ENCODE measurements at places on chromosomes 12 and 14.

DNA sequence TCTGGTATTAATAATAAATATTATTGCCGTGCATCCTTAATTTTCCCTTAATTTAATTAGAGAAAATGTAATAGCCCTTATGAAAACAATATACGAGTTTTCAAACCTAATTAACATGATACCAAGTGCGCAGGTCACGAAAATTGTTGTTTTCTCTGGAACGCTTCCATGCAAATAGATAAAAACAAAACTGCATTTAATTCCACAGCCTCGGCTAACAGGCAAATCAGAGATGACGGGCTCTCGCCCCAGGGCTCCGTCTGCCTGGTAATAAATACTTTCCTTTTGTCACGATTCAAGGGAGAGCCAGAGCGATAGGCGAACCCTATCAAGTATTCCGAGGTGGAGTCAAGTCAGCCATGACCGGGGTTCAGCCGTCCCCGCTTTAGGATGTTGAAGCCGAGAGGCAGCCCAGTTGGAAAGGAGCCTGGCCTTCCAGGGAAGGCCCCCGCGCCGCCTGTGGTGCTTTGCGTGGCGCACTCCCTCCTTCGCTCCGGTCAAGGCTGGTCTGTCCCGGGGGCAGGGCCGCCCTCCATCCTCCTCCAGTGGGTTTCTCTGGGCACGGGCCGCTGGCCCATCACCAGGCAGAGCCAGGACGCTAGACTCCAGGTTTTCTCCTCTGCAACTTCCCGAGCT is 137.8 kb upstream of the GSC start:
- DNase-seq: no peak

- no peak for DNase-seq
These were observed 12.9 kb downstream of the ITGB7 start for GRCh38 chr12:53193985-53194716.

DNA sequence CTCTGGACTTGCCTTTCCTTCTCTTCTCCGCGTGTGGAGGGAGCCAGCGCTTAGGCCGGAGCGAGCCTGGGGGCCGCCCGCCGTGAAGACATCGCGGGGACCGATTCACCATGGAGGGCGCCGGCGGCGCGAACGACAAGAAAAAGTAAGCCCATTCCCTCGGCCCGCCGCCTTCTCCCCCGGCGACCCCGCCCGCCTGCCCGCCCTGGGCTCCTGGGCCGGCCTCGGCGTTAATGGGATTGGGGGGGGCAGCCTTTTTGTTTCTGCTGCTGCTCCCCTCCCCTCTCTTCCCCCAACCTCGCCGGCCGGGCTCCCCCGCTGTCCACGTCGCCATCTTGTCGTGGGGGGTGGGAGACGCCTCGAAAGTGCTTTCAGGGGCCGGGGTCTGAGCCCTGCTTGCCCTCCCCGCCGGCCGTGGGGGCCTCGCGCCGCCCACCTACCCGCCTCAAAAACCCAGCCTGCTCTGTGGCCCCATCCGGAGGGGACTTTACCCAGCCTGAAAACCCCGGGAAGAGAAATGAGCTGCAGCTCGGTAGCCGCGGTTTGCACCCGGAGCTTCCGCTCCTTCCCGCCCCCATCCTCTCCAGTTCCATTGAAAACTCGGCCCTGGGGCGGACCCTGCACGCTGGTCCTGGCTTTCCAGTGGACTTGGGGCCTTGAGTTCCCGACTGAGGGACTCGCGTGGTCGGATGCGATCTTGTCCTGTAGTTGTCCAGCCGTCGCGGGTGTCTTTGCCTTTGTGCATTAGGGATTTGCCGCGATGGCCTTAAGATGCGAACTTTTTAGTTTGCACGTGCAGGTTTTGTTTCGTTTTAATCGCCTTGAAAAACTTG is 598 bp downstream of the HIF1A start:
- DNase-seq: peak; percentile 11

GRCh38 chr12:24875014-24875413 is 73.9 kb downstream of the BCAT1 start:
- DNase-seq: no peak

DNA sequence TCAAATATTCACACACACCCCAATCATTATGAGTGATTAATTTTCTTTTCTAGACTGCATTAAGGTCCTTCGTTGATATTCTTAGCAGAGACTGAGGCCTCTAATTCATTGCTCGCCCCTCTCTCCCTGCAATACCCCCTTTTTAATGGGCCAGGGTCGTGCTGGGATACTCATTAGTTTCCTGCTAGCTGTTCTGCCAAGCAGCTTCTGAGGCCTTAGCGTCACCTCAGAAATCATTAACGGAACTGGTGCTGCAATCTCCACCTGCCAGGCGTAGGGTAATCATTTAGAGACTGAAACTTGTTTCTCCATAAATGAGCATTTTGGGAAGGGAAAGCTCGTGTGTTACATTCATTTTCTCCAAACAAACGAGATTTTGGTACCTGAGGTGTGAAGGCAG is 1054.7 kb downstream of the GALC start:
- no peak for DNase-seq

DNA sequence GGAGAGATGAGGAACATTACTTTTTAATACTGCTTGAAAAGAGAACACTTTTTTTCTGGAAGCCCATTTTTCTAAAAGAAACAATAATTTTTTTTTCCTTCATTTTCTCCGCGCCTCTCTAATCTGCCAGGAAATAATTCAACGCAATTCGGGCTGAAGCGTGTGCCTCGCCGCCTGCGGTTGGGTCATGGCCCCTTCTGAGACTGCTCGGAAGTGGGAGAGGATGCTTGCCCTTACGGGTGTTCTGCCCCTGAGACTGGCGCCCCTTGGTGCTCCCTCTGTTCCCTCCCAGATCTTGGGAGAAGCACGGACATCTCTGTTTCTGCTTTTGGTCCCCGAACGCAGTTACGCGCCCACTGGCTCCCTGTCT is 332 bp upstream of the TBC1D30 start:
- no peak for DNase-seq

DNA sequence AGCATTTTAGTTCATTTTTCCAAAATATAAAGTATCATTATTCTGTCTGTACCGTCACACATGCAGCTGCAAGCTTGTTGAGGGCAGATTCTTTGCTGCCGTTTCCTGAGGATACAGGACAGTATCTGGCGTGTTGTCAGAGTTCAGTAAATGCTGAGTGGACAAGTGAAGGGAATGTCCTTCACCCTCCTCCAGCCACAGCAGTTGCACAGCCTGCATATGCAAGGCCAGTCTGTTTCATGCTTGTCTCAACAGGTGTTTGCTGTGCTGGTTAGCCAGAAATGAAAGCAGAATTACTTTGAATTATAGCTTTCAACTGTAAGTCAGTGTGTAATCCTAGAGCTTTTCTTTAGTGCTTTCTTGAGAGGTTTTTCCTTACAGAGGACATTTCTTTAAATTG is 36.5 kb downstream of the TDP1 start:
- DNase-seq: no peak

- no peak for DNase-seq
These were observed 7.5 kb downstream of the LAG3 start for GRCh38 chr12:6779708-6780432.

GRCh38 chr12:23434154-23434553 is 515.3 kb downstream of the SOX5 start:
- no peak for DNase-seq

- no peak for DNase-seq
These were observed 25.0 kb downstream of the DAD1 start for GRCh38 chr14:22563987-22564386.

DNA sequence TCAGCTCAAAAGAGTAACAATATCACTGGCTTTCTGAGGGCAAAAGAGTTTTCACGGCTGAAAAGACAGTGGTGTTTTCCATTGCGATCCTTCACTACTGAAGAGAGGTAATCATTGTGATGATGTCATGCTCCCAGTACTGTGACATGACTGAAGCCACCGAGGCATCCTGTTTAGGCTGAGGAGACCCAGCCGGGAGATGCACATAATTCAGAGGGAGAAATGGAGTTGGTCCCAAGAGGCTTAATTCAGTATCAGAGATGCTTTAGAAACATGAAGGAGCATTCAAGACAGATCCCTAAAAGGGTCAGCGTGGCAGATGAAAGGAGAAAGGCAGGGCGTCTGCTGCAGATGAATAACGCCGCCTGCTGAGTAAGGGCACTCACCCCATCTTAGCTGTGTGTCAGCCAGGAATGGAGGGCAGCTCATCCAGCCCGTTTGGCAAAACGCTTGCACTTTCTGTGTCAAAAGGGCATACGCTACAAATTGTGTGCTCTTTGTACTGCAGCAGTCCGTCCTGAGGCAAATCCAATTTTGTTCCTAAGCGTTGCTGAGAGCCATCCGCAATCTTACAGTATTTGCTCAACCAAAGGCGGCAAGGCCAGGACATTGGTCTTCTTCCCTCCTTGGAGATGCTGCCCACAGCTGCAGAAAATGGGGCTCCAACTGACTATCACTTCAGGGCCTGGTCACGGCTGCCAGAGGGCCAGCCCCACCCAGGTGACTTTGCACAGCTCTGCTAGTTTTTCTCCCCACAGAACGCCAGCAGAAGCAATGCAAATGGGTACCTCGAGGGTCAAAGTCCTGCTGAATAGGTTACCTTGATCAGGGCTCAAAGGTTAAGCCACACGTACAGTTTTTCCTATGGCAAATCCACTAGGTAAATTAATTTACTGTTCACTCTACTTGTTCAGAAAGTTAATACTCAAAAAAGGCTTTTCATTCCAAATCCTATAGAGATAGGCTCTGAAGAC is 23.5 kb downstream of the CCDC92 start:
- no peak for DNase-seq

GRCh38 chr14:71166180-71166837 is 259.1 kb downstream of the PCNX1 start:
- no peak for DNase-seq

DNA sequence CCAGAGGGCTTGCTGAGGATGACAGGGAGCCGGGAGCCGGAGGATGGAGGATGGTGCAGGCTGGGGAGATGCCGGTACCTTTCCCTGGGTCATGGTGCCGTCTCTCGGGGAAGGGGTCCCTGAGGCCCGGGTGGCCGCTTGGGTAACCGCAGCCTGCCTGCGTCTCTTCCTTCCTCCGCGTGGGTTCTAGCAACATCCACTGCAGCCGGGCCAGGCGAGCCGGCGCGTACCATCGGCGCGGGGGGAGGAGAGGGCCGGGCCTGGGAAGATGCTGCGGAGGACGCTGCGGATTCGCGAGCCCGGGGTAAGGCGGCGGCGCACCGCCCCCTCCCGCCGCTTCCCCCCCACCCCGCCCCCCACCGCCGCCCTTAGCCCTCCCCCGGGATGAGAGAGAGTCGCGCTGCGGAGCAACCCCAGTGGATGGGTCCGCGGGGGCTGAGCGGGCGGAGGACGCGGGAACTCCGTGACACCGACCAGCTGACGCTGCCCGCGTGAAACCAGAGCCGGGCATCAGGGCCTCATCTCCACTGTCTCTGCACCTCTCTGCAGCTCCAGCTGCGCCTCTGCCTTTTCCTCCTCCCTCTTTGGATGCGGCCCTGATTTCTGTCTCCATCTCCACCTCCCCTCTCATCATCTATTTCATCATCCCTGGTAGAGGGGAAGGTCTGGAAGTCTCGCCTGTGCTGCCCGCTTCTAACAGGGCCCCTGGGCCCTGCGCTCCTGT is at the start of gene FAIM2:
Gene FAIM2 (minus strand): TSS at position 201 of the 724 bp plus-strand sequence. CDS start 108 bp downstream, at position 93.
- no peak for DNase-seq

DNA sequence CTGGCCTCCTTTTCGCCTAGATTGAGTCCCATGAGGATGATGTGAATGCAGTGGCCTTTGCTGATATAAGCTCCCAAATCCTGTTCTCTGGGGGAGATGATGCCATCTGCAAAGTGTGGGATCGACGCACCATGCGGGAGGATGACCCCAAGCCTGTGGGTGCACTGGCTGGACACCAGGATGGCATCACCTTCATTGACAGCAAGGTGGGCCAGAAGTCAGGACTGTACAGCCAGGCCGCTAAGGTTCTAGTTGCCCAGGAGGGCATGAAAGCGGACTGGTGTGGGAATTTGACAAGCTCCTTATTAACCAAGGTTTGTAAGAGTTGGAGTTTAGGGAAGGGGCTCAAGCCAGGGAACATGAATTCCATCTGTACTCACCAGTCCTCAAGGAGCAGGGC is 4.9 kb upstream of the NRL start:
- DNase-seq: no peak

DNA sequence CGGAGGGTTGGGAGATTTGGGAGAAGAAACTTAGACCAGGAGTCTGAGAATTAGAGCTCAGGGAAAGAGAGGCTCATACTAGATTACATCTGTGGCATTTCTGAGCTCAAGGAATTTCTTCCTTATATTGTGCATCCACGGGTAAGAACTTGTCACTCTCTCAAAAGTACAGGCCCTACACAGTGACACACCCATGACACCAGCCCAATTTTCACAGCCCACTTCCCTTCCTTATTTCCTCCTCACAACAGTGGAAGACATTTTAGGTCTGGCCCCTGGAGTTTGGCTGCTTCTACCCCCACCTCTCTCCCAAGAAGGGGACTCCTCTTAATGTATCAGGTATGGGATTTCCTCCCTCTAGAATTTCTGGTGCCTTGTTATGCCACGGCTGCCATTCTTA is 9.2 kb upstream of the ZNF385A start:
- DNase-seq: no peak

GRCh38 chr12:93798279-93799151 is 121.3 kb downstream of the CRADD start:
- DNase-seq: no peak

GRCh38 chr14:89805501-89805900 is 149.0 kb downstream of the EFCAB11 start:
- DNase-seq: no peak

DNA sequence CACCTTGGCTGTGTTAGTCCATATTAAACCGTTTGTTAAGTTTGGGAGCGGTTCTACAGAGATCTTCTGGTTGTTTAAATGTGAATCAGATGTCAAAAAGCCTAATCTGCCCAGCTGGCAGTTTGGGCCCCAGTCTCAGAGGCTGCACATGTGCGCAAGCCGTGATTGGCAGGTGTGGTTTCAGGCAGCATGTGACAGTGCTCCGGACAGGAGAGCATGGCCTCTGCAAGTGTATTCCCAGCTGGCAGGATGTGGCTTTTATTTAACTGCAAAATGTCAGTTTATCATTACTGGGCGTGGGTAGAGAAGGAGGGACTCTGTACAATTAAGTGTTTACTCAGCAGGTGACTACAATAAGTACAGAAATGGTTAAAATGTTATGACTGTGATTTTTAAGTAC is 77.5 kb downstream of the PELI2 start:
- no peak for DNase-seq

GRCh38 chr12:124847113-124848074 is 16.3 kb downstream of the SCARB1 start:
- DNase-seq: no peak
